ENCODE measurements at places on chromosomes 3 and 15. TPM values are rescaled to one million over a fixed set of nuclear protein-coding genes. Genes with fewer than 3 reads are reported as not detected.

EPHB1 gene
- total RNA-seq, result 1.1 TPM

GRCh38 chr3:150806185-150806835 is 43.3 kb upstream of the SIAH2 start:
- no peak for DNase-seq

DNA sequence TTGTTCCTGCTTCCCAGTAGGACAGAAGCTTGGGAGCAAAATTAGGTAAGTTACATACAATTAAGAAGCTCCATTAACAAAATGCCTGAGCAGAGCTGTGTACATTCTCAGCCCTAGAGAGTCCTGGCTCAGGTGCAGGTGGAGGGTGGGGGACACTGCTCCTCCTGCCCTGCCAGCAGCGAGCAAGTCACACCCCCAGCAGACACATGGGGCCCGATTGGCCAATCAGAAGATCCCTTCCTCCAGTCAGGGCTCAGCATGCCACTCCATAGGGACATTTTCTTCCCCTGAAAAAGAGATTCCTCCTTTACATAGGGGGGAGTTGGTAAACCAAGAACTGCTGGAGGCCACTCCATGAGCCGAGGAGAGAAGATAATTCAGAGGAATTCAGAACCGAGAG is 62.1 kb downstream of the PLXNA1 start:
- DNase-seq, result peak; percentile 42

TBL1XR1 gene
- total RNA-seq, result 90.8 TPM

PLA2G4E gene
- not detected for total RNA-seq

DNA sequence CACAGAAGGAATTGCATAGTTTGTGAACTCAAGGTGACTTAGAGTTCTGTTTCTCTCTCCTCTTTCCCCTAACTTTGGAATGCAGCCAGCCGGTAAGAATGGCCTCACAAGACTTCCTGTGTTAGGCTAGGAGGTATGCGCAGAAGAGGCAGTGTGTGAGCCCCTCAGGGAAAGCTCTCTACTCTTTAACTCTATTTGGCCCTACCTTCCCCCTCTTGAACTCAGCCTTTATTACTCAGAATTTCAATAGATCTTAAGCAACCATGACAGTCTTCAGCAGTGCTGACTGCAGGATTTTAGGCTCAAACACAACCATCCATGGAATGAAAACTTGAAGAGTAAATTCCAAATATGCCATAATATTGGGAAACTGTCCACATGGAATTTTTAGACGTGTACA is 209.5 kb downstream of the DTWD1 start:
- DNase-seq, result no peak

DNA sequence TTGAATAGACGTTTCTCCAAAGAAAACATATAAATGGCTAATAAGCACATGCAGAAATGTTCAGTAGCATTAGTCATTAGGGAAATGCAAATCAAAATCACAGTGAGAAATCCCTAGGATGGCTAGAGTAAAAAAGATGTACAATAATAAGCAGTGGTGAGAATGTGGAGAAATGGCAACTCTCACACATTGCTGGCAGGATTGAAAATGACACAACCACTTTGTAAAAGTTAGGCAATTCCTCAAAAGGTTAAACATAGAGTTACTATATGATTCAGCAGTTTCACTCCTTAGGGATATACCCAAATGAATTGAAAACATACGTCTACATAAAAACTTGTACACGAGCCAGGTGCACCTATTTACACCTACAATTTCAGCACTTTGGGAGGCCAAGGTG is 108.7 kb downstream of the ITPR1 start:
- DNase-seq, result no peak

GRCh38 chr3:55226696-55227095 is 260.4 kb downstream of the WNT5A start:
- no peak for DNase-seq
